NCI-H774 (cell line): ENCODE measurements at places on chromosomes 1 and 21.
A peak's percentile ranks its signal among the peaks of the same experiment; 100 is the strongest.

GRCh38 chr1:226086776-226087175 lies 24.3 kb downstream of the H3-3A start:
- DNase-seq = no peak

DNA sequence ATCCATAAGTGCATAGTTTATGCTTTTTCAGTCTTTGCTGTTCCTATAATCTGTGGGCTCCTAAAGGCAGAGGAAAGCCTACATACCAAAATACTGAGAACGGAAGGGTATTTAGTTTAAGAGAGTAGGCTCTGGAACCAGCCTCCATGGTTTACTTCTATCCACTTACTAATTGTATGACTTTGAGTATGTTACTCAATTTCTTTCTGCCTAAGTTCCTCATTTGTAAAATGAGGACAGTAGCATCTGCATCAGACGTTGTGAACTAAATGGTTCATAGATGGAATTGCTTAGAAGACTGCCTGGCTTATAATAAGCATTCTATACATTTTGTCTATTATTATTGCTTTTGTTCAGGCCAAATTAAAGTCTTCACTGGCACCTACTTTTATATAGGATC lies 111.0 kb downstream of the NTNG1 start:
- DNase-seq = no peak

DNA sequence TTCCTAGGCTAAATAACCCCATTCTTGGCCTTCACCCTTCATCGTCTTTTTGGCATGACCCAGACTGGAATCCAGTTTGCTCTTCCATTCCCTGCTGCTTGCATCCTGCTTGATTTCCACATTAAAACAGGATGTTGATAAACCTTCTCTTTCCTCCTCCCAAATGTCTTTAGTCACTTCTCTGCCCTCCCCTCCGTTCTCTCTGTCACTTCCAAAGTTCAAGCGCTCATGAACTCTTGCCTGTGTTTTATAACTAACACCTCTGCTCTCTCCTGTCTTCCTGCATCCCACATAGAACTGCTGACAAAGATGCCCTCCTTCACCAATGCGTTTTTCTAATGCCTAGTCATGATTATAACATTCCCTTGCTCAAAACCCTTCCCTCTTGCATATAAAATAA lies 65.6 kb upstream of the SLC44A3 start:
- DNase-seq = no peak

GRCh38 chr1:157176591-157177121 lies 38.5 kb upstream of the ETV3 start:
- DNase-seq = no peak

- DNase-seq = no peak
Observed at GRCh38 chr1:160375788-160376524, 9.1 kb downstream of the NHLH1 start.

DNA sequence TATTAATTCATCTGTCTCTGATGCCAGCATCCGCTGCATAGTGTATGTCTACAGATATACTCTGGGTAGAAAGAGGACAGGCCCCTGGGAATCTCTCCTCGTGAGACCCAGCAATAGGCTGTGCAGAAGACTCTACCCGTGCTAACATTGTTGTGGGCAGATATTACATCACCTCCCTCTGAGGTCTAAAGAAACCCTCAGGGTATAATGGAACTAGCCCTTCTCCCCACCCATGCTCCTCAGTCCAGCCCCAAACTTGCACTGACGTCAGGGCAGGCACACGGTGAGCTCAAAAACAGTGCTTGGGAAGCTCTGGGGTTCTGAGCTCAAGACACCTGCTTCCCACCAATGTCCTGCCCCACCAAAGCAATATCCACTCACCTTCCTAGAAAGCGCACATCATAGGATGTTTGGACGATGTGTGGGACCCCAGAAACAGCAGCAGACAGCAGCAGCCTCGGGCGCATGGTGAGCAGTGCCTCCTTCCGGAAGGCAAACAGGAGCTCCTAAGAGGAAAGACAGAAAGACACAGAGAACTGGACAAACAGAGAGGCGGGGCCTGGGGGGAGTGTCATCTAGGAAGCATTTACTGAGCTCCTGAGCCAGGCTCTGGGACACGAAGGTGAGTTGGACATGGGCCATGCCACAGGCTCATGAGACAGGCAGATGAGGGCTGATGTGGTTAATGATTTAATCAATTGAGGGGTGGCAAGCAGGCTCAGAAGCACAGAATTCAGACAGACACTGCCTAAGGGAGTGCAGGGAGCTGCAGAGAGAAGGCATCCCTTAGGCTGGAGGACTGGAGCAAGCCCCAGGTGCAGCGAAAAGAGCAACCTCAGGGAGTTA lies 4.8 kb downstream of the OVGP1 start:
- no peak for DNase-seq

DNA sequence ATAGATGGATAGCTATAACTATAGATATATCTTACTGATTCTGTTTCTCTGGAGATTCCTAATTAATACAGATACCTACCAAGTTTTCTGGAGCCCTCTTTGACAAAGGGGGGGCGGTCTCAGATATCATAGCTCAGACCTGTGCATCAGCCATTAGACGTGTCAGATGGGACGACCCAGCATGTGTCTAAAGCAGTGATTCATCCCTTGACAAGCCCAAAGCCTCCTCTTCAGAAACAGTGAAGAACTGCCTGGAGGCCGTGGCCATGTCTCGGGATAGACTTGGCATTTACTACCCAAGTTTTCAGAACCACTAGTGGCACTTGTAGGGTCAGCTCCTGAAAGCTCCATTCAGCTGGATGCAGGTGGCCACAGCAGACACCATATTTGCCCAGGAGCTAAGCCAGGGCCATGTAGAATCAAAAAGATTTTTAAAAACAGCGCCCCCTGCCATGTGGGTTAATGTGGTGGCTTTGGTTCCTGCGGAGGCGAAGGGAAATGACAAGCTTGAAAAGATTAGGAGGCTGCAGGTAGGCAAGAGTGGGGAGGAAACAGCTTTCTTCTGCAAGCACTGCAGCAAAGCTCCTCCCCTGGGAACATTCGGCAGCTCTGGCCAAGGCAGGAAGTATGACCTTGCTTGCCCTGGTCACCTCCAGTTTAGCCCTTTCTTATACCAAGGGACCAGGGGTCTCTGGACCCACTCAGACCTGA lies 82.2 kb downstream of the FBXO2 start:
- no peak for DNase-seq

GRCh38 chr1:31400393-31400792 lies 12.6 kb upstream of the SERINC2 start:
- no peak for DNase-seq

DNA sequence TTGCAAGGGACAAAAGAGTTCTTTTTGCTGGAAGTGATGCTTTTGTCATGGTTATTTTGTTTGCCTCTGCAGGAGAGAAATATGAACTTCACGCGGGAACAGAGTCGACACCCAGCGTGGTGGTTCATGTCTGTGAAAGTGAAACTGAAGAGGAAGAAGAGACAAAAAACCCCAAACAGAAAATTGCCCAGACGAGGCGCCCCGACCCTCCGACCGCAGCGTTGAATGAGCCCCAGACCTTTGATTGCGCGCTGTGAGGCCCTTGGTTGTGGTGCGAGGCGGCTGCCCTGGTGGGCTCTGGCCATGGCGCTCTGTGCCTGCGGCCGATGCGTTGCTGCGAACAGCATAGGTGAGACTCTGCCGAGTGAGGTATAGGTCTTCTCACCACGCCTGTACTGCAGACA lies 20.9 kb upstream of the NCMAP start:
- no peak for DNase-seq

GRCh38 chr1:224859651-224860050 lies 69.8 kb upstream of the DNAH14 start:
- DNase-seq = no peak

DNA sequence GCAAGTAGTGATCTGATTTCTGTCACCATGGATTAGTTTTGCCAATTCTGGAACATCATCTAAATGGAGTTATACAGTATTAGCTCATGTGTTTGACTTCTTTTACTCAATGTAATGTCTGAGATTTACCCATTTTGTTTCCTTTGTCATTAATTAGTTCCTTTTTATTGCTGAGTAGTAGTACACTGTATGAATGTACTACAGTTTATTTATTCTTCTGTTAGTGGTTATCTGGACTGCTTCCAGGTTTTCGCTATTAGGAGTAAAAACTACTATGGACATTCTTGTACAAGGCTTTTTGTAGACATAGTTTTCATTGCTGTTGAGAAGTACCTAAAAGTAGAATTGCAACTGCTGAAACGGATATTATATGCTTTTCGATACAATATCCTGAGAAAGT lies 14.1 kb downstream of the SUCO start:
- DNase-seq = peak; percentile 20

GRCh38 chr1:198205016-198205684 lies 48.4 kb downstream of the NEK7 start:
- no peak for DNase-seq

DNA sequence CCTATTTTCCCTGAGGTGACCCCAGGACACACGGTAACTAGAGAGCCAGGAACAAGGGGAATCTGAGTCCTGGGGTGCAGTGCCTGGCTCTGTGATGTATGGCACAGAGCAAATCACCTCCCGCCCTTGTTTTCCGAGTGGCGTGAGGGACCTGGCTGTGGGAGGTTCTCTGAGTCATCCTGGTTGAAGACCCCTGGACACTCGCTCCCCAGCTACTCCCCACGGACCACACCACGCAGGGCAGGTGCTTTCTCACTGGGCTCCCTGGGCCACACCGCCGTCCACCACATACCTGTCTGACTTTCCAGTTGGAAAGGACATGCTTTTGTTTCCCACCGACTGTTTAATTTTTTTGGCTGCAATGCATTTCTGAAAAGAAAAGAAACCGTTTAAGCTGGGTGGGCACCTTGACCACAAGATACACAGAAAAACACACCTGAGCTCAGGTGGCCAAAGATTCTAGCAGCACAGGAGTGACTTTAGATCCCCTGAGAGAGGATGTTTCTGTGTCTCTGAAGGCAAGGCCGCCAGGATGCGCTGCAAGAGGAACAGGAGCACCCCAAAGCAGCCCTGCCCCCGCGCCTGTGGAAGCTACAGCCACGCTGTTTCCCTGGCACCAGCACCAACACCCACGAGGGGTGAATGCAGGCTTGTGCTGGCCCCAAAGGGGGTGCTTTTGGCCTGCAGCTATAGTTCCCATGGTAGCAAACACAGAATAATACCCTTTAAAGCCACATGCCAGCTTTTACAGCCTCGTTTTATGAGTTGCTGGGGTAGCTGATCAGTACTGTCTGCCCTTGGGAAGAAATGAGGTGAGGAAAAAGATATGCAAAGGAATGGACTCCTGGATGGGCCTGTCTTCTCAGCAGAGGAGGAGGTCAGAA lies 8.1 kb upstream of the SRM start:
- no peak for DNase-seq

GRCh38 chr1:53244141-53244540 lies 5.8 kb upstream of the MAGOH start:
- no peak for DNase-seq

DNA sequence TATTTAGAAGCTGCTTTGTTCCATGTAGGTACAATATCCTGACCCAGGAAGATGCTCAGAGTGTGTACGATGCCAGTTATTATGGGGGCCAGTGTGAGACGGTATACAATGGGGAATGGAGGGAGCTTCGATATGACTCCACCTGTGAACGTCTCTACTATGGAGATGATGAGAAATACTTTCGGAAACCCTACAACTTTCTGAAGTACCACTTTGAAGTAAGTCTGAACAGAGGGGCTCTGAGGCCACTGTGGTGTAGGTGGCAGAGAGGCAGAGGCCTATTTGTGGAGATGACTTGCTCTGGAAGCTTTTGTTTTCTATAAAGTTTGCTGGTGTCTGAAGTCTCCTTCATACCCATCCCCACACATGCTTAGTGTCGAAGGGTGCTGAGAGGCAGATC lies 26.8 kb downstream of the C8A start:
- DNase-seq = no peak

GRCh38 chr1:70169018-70169839 lies 36.1 kb downstream of the LRRC40 start:
- DNase-seq = no peak

DNA sequence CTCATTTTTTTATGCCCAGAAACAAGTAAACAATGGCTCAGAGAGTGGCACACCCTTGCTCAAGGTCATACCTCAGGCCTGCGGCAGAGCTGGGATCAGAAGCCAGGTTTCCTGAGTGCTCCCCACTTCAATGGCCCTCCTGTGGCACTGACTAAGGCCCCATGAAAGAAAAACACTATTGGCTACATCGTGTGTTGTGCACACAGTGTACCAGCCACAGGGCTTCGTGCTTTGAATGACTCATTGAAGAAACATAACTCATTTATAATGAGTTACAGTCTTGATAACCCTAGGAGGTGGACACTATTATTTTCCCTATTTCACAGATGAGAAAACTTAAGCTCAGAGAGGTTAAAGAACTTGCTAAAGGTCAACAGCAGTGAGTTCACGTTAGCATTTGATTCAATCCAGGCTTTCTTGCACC lies 91.2 kb downstream of the TRABD2B start:
- DNase-seq = peak; percentile 51

- no peak for DNase-seq
Observed at GRCh38 chr1:175413367-175413766, 220.8 kb upstream of the KIAA0040 start.

DNA sequence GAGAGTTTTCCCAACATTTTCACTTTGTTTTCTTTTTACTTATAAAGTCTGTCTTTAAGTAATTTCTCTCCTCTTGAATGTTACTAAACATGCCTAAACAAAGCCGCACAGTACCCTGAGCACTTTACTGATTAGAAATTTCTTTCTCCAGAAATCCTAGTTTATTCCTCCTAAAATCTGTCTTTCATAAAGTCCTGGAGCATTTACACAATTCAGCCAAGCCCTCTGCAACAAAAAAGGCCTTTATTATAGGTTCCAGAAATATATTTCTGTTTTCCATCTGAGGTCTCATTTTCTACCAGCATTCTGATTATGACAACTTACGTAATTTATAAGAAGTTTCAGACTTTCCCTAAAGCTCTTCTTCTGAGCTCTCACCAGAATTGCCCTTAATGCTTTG lies 549.5 kb upstream of the OLFM3 start:
- DNase-seq = no peak

DNA sequence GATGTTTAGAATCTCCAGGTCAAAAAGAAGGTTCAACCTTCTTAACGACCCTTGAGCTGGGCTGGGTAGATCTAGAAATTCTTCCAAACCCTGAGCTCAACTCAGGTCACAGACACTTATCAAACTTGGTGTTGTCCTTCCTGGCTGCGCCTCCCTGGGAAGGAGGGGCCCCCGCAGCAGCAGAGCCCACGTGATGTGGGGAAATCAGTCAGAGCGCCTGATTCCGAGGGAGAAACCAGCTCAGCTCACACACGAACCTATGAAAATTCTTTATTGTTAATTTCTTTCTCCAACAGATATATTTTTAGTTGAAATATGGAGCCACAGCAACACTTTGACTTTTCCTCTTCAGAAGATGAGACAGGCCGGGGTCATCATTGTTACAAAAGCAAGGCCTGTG lies 24.3 kb upstream of the CLSTN1 start:
- no peak for DNase-seq
